ENCODE measurements at places on chromosomes 7 and 10. TPM values are rescaled to one million over a fixed set of nuclear protein-coding genes. Genes with fewer than 3 reads are reported as not detected.

EIF4EBP2 gene
- 131 TPM for total RNA-seq

CDC14C gene
- total RNA-seq = not detected

ABI1 gene
- 54.0 TPM for total RNA-seq

GDI2 gene
- total RNA-seq = 211 TPM

TMEM178B gene
- total RNA-seq = 0.32 TPM

BAG3 gene
- 26.3 TPM for total RNA-seq

MSMB gene
- total RNA-seq = not detected

SLC18A2 gene
- total RNA-seq = 1.9 TPM

AKR1C2 gene
- 20.0 TPM for total RNA-seq

SEMA3A gene
- 4.5 TPM for total RNA-seq

CTNNA3 gene
- total RNA-seq = 0.70 TPM

ACTL6B gene
- not detected for total RNA-seq

SFTPA1 gene
- 1.0 TPM for total RNA-seq

LLCFC1 gene
- not detected for total RNA-seq

DNA sequence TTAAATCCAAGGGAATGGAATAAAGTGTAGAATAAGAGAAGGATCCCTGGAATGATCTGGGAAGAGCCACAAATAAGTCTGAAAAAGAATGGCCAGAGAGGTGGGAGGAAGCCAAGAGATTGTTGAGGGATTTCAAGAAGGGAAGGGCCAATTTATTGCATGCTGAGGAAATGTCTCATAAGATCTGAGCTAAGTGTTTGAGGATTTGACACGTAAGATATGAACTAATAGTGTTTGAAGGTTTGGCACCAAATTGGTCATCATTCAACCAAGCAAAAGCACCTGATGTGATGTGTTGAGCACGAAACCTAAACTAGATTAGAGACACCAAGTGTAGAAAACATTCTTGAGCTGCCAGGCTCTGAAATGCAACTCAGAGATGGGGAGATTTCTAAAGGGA is 97.9 kb downstream of the TSPAN12 start:
- DNase-seq = no peak

- no peak for DNase-seq
Measured at GRCh38 chr10:2951235-2951835, 116.0 kb upstream of the PFKP start.

DNA sequence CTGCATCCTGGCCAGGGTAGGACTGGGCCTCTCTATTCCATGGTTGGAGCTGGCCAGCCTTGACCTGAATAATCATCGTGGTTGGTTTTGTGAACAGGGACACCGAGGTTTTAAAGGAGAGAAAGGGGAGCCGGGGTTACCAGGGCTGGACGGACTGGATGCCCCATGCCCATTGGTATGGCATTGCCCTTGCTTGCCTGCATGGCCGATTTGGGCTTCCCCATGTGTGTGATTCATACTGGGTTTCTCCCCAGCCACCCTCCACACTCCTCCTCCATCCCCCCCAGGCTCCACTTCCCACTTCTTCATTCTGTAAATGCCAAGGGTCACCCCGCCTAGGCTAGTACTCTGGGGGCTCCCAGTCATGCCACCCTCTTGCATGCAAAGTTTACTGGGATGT is 98.8 kb upstream of the MACROH2A2 start:
- DNase-seq = no peak

DNA sequence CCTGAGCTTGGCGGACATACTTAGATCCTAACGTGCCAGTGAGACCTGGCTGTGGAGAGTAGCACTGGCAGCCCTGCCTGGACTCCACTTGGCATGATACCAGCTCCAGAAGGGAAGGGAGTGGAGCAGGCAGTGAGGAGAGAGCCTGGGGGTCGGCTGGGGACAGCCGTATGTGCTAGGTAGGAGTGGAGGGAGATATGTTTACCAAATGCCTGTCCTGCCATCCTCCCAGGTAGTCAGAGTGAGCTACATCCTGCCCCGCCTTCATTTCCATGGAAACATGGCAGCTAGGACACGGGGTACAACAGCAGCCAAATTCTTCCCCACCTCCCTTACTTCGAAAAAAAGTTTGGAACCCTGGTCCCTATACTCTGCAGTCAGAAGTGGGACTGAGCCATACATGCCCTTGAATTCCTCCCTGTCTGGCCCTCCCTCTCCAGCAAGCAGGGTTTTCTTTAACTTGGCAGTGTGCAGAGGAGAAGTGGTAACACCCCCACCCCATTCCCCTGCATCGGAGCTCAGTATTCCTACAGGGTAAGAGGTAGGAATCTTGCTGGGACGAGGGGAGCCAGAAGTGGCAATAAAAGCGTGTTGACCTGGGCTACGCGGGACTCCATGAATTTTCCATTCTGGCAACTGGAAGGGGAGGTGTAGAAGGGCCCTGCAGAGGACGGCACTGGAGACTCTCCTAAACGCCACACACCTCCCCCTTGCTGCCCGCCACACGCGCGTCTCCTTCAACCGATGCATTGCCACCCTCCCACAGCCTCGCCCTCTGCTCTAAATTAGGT is 20.0 kb upstream of the SMO start:
- no peak for DNase-seq

GRCh38 chr7:41624818-41625217 is 78.1 kb downstream of the INHBA start:
- no peak for DNase-seq

- no peak for DNase-seq
Measured at GRCh38 chr10:90138844-90139243, 437.5 kb downstream of the KIF20B start.

- peak; percentile 48 for DNase-seq
Measured at GRCh38 chr7:53387515-53387914, 352.1 kb downstream of the POM121L12 start.

GRCh38 chr7:130461272-130461671 is 20.5 kb upstream of the CEP41 start:
- DNase-seq = no peak

- DNase-seq = no peak
Measured at GRCh38 chr7:150910996-150911422, 58.7 kb downstream of the AOC1 start.

- no peak for DNase-seq
Measured at GRCh38 chr7:44994877-44995554, 5.0 kb upstream of the CCM2 start.

DNA sequence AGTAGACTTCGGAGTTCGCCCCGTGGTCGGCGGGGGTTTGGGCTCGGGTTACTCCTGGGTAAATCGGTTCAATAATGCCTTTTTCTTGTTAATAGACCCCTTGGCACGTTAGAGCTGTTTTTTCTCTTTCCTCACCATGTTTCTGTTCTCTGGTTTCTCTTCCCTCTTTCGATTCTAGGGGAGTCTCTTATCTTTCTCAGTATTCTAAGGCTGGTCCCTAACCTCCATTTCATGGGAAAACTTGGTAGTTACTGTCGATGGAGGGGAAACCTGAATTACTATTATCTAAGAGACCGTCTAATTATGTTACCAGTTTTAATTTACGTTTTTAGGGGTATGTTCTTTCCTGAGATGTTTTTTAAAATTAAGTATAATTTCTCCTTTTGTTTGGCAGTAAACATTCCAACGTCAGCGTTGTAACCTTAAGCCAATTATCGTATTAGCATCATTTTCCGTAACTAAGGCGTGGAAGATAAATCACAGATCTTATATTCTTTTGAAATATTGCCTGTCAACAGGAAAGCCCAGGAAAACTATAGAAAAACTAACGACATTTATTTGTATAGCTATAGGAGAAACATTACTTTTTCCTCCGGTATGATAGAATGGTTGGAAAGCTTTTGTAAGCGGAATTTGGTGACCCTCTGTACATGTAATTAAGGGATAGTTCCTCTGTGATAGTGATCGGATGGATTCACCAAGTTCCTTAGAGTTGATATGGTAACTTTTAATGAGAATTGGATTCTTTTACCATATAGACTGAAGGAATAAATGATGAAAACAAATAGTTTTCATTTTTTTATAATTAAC is 847 bp downstream of the BTAF1 start:
- DNase-seq = no peak

DNA sequence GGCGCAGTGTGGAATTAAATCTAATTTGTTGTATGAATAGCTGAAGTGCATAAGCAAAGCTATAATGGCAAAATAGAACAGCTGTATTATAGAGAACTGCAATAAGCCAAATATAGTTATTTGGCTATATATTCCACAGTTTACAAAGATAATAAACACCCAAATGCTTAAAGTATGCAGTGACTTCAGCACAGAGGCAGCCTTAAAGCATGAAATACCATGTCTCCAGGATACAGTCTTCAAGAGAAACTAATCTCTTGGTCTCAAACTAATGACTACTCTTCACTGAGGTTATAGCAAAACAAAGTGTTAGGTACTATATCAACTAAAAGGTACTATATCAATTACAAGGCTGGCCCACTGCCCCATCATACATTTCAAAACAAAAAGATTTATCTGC is 48.0 kb downstream of the NT5C2 start:
- DNase-seq = no peak

DNA sequence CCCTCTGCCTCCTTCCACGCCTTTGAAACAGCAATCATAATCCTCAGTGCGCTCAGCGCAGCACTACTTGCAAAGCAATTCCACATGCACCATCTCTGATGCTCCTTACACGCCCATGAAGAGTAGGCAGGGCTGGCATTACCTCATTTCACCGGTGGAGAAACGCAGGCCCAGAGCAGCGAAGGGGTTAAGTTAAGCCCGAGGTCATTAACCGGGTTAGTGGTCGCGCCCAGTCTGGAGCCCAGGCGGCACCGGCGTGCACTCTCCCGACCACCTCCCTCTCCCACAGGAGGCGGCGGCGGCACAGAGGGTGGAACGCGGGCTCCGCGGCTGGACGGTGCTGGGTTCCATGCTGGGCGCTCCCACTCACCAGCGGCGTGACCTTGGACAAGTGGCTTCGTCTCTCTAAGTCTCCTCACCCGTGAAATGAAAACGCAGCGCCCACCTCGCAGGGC is 515 bp downstream of the FASTK start:
- peak; percentile 47 for DNase-seq

DNA sequence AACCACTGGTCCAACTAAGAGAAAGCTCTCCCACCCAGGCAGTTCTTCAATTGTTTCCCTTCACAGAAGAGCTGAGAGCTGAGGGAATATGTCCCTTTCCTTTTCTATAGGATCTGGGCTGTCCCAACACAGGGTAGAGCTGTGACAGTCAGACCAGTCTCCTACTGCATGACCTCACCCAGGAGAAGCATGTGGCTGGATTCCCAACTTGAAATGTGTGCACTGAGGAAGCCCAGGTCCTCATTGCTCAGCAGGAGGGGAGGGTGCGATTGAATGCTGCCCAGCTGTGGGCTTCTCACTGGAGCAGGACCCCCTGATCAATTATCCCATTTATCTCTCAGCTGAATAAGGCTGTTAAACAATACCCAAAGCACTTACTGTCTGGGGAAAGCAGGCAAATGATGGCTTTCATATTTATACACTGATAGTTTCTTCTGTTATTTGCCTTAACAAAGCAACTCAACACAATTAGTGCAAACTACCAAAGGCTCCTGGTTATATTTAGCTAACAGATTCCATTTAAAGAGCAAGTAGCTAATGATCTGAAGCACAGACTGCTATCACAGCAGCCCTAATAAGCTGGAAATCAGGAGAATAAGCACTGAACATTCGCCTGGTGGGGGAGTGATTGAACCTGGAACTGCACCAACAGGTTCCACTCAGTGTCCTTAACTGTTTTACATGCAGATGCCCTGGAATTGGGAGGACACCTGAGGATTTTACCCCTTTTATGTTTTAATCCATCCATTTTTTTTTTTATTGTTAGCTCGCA is 508.8 kb downstream of the CCSER2 start:
- no peak for DNase-seq

- no peak for DNase-seq
Measured at GRCh38 chr7:117698018-117698417, 175.2 kb downstream of the CTTNBP2 start.

DNA sequence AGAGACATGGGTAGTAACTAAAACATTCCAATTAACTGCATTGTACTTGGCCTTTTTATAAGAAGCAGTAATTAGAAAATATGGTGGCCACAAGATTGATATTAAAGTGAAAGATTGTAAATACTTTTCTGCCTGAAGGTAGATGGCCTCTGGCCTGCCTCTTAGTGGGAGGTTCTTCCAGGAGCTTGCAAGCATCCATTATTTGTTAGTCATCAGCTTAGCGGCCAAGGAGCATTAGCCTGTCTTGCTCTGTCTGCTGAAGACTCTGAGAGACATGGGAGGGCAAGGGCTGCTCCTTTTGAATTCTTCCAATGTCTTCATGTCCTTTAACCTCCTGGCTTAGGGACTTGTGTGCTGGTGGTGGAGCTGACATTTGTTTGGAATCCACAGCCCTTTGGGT is 80.4 kb downstream of the TCF7L2 start:
- DNase-seq = no peak

- DNase-seq = no peak
Measured at GRCh38 chr10:125340903-125341302, 180.5 kb upstream of the CTBP2 start.

- no peak for DNase-seq
Measured at GRCh38 chr7:47273974-47274766, 307.7 kb downstream of the TNS3 start.

DNA sequence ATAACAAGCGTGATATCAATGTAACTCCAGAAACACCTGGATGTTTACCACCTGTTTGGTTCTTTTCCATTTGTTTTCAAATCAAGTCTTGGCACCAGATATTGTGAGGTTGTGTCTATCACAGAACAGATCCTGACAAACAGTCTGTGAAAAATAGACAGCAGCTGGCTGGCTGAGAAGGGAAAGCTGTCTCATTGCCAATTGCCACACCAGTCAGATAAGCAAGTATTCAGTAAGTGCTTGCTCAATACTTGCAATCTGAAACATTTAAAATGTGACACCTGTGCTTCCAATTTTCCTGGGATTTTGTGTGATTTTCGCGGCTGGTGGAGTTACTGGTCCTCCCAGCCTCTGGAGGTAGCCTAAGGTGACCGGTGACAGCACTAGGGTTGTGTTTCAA is 147.9 kb upstream of the MYO3A start:
- DNase-seq = no peak

- no peak for DNase-seq
Measured at GRCh38 chr7:24441314-24442027, 131.8 kb upstream of the PALS2 start.

DNA sequence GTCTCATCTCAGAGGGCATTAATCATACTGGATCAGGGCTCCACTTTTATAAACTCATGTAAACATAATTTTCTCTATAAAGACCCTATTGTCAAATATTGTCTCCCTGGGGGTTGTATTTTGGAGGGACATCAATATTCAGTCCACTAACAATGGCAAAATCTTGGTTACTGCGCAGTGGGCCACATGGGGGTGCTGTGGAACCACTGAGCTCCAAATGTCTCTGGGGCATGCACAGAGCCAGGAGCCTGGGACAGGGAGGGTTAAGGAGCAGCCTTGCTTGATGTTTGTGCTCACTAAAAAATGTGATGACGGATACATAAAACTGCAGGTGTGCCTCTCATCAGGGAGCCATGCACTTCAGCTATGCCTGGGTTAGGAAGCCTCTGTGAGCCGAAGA is 62.1 kb upstream of the PRSS58 start:
- no peak for DNase-seq

GRCh38 chr7:41809529-41809939 is 106.6 kb upstream of the INHBA start:
- no peak for DNase-seq

GRCh38 chr7:16691241-16691640 is 45.3 kb downstream of the BZW2 start:
- no peak for DNase-seq

GRCh38 chr10:132117146-132117545 is 51.4 kb downstream of the JAKMIP3 start:
- no peak for DNase-seq
